NCI-H1105 treated with DMSO at 0.1 percent for 48 hours (cell line): ENCODE measurements at places on chromosomes 4 and X.
A peak's percentile ranks its signal among the peaks of the same experiment; 100 is the strongest.

GRCh38 chr4:20764366-20764992 lies 64.2 kb downstream of the PACRGL start:
- no peak for DNase-seq

GRCh38 chr4:41258783-41259182 lies 2.1 kb downstream of the UCHL1 start:
- DNase-seq, result no peak

DNA sequence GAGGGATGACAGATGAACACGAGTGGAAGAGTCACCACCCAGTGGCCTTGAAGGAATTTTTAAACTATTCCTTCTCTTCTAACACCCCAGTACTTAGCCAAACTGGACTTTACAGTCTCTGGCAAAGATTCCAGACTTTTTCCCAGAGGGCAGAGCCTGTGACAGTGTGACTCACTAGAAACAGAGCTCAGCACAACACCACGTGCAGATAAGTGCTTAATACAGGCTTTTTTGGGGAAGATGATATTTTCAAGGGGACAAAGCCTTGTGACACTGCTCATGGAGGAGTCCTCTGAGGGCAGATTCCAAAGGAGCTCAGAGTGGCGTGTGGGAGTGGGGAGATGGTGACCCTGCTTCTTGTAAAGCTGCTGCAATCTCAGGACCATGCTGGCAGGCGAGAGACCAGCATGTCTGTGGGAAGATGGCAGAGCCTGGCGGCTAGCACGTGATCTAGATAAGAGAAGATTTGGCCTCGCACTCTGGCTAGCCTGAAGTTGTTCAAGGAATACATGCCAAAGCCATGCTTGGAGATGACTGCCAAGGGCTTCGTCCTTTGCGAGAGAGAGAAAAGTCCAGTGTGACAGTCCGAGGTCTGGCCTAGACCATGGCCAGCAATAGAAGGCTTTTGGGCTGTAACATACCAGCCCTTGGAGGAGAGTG lies 2.4 kb downstream of the RAB33A start:
- DNase-seq, result no peak

- DNase-seq, result no peak
These were observed 1.1 kb downstream of the ZNF141 start for GRCh38 chr4:338759-339097.

- no peak for DNase-seq
These were observed 239.6 kb upstream of the VCX start for GRCh38 chrX:7603387-7603786.

DNA sequence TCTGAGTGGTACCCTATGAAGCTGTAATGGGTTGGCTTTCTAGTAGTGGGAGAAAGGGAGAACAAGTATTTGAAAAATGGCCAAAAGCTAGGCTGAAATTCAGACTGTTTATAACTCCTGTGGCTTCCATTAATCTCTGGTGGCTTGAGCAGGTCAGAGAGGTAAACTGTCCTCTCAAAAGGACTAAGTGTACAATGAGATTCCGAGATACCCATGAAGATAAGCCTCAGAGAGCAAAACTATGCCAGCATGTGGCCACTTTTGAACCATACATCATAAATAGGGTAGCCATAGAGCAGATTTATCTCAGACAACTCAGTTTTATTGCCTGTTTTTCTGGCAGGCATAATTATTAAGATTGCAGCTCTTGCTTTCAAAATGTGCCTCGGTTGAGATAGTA lies 89.2 kb downstream of the CHRDL1 start:
- no peak for DNase-seq

DNA sequence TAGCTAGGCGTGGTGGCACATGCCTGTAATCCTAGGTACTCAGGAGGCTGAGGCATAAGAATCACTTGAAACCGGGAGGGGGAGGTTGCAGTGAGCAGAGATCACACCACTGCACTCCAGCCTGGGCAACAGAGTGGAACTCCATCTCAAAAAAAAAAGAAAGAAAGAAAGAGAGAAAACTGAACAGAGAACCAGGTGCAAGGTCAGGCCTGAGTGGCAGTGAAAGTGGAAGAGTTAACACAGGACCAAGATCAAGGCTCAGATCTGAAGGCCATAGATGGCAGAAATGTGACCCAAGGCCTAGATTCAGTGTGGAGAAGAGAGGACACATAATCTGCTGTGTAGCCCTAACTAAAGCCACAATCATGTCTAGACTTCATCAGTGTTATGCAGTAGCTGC lies 4.9 kb upstream of the ZNF630 start:
- no peak for DNase-seq

DNA sequence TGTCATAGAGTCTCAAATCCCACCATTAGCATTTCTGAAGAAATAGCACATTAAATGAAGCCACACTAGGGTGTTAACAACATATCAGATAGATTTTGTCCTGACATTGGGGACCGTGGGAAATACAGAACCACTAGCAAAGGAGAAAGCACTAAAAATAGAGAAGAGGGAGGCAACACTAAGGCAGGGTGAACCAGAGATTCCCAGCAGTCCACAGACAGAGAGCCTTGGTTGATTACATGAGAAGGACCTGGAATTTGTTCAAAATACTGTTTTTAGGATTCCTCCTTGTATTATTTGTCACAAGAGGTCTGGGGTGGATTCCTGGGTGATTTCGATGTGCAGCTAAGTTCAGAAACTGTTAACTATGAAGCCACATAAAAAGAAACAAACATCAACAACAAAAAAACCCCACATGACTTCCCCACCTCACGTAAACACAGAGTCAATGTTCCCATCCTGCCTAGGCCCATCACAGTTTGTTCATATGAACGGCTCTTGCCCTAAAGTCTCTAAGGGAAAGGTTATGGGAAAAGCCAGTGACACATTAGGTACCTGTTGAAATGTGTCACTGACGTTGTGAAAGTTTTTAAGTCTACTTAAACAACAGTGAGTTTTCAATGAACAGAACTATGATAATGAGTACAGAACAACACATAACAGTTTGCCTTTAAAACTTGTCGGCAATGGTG lies 23.6 kb upstream of the GRSF1 start:
- DNase-seq, result no peak

GRCh38 chr4:70722199-70722791 lies 531 bp downstream of the RUFY3 start:
- DNase-seq, result peak; percentile 14

- peak; percentile 24 for DNase-seq
These were observed 282.9 kb downstream of the USP46 start for GRCh38 chr4:52376132-52376704.

- DNase-seq, result no peak
These were observed 406.5 kb downstream of the IQCM start for GRCh38 chr4:149409146-149409545.

- no peak for DNase-seq
These were observed 129.4 kb upstream of the TENM3 start for GRCh38 chr4:182113779-182114178.

GRCh38 chr4:117692538-117692937 lies 341.7 kb upstream of the NDST3 start:
- no peak for DNase-seq

GRCh38 chrX:77640702-77641101 lies 145.3 kb downstream of the ATRX start:
- no peak for DNase-seq

- no peak for DNase-seq
These were observed 130.4 kb downstream of the SORBS2 start for GRCh38 chr4:185681604-185682003.
